Pancreas (tissue), 10 donors: ENCODE measurements at places on chromosomes 1 and 21.
A peak's percentile ranks its signal among the peaks of the same experiment; 100 is the strongest.

- DNase-seq, result no peak
Measured at GRCh38 chr1:152858062-152858461, 1.7 kb upstream of the LCE7A start.

- no peak for DNase-seq
Measured at GRCh38 chr1:53377438-53377841, 49.6 kb upstream of the LRP8 start.

GRCh38 chr1:23344987-23345472, 946 bp upstream of the HNRNPR start:
- DNase-seq, result no peak

- no peak for DNase-seq
Measured at GRCh38 chr1:45879885-45880598, 76.6 kb downstream of the MAST2 start.

DNA sequence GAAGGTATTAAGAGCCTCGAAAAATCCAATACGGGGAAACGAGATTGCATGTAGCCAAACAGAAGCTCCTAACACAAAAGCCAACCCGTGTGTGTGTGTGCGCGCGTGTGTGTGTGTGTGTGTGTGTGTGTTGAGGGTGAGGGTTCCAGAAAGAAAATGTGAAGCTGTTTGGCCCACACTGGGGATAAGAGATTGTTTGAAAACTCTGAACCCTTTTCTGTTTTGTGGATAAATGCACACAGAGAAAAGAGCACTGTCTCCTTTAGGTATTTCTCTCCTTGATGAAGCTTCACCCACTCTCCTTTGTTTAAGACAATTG, 1.9 kb downstream of the WLS start:
- peak; percentile 36 for DNase-seq

- DNase-seq, result no peak
Measured at GRCh38 chr1:34235594-34235993, 58.9 kb downstream of the C1orf94 start.

DNA sequence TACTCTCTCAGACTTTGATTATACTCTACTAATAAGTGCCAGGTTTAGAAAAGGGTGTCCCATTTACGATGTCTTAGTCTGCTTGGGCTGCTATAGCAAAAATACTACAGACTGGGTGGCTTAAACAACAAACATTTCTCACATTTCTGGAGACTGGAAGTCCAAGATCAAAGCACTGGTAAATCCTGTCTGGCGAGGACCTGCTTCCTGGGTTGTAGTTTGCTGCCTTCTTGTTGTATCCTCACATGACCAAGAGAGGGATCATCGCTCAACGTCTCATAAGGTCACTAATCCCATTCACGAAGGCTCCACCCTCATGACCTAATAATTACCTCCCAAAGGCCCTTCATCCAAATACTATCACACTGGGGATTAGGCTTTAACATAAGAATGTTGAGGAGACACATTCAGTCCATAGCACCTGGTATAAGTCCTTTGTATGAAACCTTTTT, 12.0 kb downstream of the PRDX6 start:
- DNase-seq, result no peak

DNA sequence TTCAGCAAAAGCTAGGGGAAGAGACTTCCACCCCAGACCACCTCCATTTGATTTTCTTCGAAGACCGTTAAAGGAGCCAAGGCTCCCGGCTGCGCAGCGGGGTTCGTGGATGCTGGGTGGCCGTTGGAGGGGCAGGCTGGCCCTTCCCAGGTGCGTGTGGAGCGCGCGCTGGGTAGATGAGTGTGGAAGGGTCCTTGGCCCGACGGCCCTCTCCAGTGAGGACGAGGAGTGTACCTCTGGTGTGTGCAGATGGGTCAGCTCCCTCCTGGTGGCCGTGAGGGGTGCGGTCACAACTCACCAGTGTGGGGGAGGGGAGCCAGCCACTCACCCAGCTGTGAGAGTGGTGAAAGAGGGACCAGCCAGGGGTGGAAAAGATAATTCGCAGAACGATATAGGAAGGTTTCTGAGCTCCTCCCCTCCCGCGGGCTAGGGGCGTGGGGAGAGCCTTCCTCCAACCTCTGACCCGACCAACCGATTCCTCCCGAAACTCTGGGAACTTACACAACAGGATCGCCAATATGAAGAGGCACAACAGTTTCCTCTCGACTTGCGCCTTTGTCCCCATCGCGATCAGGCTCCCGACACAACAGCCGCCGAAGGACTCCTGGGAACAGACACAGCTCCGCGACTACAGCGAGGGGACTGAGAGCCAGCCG, at the start of gene F11R:
TSS of gene F11R (minus strand) at position 644 of the 656 bp plus-strand sequence. CDS start at position 565, 79 bp downstream.
- peak; percentile 57 for DNase-seq

GRCh38 chr1:208369658-208370057, 125.5 kb upstream of the PLXNA2 start:
- DNase-seq, result no peak
